HT-29 (cell line): ENCODE measurements at places on chromosomes 2 and 18. TPM values are rescaled to one million over a fixed set of nuclear protein-coding genes. Genes with fewer than 3 reads are reported as not detected.

Gene FAM98A
- 11.3 and 21.2 TPM in 2 replicates for total RNA-seq

Gene INPP5D
- total RNA-seq = 26.9 and 28.6 TPM in 2 replicates

Gene TGFA
- 37.5 and 43.3 TPM in 2 replicates for total RNA-seq

Gene C2orf80
- not detected in 2 replicates for total RNA-seq

Gene SDC1
- total RNA-seq = 304 and 307 TPM in 2 replicates

Gene IGFBP5
- not detected in 2 replicates for total RNA-seq

Gene XIRP2
- not detected in 2 replicates for total RNA-seq

Gene ITGB6
- total RNA-seq = 14.3 and 14.8 TPM in 2 replicates

Gene SLC4A5
- 0.36 TPM in 1 of 2 replicates, not detected in the other for total RNA-seq

Gene CNGA3
- total RNA-seq = not detected in 2 replicates

Gene DOCK10
- not detected in 2 replicates for total RNA-seq

Gene VAMP5
- 2.7 and 10.4 TPM in 2 replicates for total RNA-seq

Gene IWS1
- total RNA-seq = 34.8 and 43.1 TPM in 2 replicates

Gene DCTN1
- total RNA-seq = 48.7 and 52.5 TPM in 2 replicates

Gene NEU2
- not detected in 2 replicates for total RNA-seq

Gene UGT1A4
- total RNA-seq = 3.4 and 3.9 TPM in 2 replicates

Gene CPO
- total RNA-seq = not detected in 2 replicates

Gene MROH2A
- total RNA-seq = 2.4 and 2.8 TPM in 2 replicates

Gene PLEK
- not detected in 2 replicates for total RNA-seq

Gene SGPP2
- total RNA-seq = 16.9 and 23.6 TPM in 2 replicates

Gene TRIM43
- total RNA-seq = not detected in 2 replicates

Gene RUFY4
- total RNA-seq = not detected in 2 replicates

Gene COLEC11
- total RNA-seq = not detected in 2 replicates

Gene YES1
- 48.4 and 66.6 TPM in 2 replicates for total RNA-seq

Gene UGT1A10
- total RNA-seq = 140 and 150 TPM in 2 replicates

Gene SIX2
- total RNA-seq = not detected in 2 replicates

Gene TMEM247
- total RNA-seq = not detected in 2 replicates

Gene FAP
- total RNA-seq = not detected in 2 replicates

Gene RFTN2
- not detected in 2 replicates for total RNA-seq

Gene DOK6
- total RNA-seq = not detected in 2 replicates
